ENCODE measurements at places on chromosomes 4 and X.

DNA sequence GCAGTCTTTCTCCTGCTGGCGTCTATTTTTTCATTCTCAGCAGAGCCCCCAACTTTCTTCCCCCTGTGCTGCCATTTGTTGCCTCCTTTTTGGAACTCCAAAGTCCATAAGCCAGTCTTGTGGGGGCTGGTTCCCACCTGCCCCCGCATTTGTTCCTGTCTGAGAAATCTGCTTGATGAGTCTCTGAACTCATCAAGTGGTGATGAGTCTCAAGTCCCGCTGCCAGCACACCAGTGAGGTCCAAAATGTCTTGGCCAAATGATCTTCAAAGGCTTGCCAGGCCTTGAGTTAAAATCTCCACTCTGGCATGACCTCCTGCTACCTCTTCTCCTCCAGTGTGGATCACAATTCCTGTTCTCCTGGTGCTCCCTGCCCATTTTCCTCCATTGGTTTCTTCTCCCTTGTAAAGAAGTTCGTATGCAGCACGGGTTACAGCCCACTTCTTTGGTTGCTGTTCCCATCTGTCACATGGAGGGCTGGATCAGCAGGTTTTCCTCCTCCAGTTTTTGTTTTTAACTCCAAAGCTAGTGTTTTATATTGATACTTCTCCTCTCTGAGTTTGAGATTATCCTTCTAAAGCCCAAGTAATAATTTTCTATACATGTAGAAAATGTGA, 72.7 kb upstream of the LIMCH1 start:
- H3K27ac ChIP-seq, result no peak overlapping the region
- no peak for DNase-seq
- no peaks in the 10 kb centered on the region for H3K36me3 ChIP-seq
- no peak overlapping the region for H3K4me3 ChIP-seq

GRCh38 chr4:117691572-117692351, 342.5 kb upstream of the NDST3 start:
- no peaks in the 10 kb centered on the region for H3K27me3 ChIP-seq
- H3K4me1 ChIP-seq, result no peaks in the 10 kb centered on the region
- no peak overlapping the region for H3K27ac ChIP-seq
- H3K4me3 ChIP-seq, result no peak overlapping the region
- no peaks in the 10 kb centered on the region for H3K36me3 ChIP-seq
- no peak for DNase-seq

DNA sequence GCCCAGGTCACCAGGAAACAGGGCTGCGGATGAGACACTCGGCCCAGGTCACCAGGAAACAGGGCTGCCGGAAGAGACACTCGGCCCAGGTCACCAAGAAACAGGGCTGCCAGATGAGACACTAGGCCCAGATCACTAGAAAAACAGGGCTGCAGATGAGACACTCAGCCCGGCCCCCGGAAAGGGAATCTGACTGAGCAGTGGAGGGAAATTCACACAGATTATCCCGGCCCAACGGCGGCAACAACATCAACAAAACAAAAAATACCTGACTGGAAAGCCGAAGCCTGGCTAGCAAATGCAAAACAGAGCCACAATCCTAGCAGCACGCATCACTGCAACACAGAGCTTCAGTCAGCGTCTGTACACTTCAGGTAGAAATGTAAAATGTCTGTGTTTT, 20.7 kb downstream of the AFAP1 start:
- no peak overlapping the region for H3K4me3 ChIP-seq
- H3K36me3 ChIP-seq, result no peaks in the 10 kb centered on the region
- no peak for DNase-seq
- no peak overlapping the region for H3K27ac ChIP-seq

DNA sequence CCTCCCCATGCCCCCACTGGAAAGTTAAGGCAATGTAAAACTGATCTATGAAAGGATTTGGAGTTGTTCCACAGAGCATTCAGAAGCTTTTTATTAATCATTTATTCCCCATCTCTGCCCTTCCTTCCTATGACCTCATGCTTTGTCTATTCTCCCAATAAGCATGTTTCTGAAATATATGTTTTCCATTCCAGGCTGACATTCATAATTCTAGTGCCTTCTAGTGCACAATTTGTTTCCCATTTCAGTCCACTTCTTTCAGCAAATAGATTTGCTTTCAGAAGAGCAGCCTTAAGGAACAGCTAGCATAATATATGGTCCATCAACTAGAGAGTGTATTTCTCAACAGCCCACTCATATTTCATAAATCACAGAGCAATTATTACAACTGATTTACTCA, 77.1 kb upstream of the ATXN3L start:
- peaks cover 3% of the 10 kb centered on the region for H3K36me3 ChIP-seq
- no peak overlapping the region for H3K4me3 ChIP-seq
- H3K4me1 ChIP-seq, result no peaks in the 10 kb centered on the region
- no peak overlapping the region for H3K27ac ChIP-seq

GRCh38 chr4:161929956-161930355, 233.8 kb downstream of the FSTL5 start:
- no peak overlapping the region for H3K4me3 ChIP-seq
- H3K36me3 ChIP-seq, result no peaks in the 10 kb centered on the region
- H3K27me3 ChIP-seq, result no peaks in the 10 kb centered on the region
- DNase-seq, result no peak
- no peak overlapping the region for H3K27ac ChIP-seq

Measured in central memory CD8-positive, alpha-beta T cell (primary cell).